ENCODE measurements at places on chromosomes 16 and 17. TPM values are rescaled to one million over a fixed set of nuclear protein-coding genes. Genes with fewer than 3 reads are reported as not detected.

PEMT gene
- 9.9 TPM for total RNA-seq

TERB1 gene
- total RNA-seq: 0.40 TPM

ADGRG3 gene
- 0.47 TPM for total RNA-seq

DNA sequence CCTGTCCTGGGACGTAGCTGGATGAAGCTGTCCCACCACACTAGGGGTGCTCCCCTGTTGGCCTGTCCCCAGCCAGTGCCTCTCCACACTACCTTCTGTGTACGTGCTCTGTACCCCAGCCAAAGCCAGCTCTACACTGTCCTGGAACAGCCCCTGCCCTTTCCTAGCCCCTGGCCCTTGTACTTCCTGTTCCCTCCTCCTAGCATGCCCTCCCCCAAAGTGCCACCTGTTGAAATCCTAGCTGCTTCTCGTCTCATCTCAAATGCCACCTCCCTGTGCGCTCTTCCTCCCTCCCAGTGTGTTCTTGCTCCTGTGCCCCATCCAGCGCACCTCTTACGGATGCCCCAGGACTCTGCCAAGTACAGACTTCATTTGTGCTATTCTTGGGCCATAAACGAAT lies 33.5 kb downstream of the IRX3 start:
- no peak for DNase-seq
- H3K4me1 ChIP-seq: no peaks in the 10 kb centered on the region
- H3K27ac ChIP-seq: no peak overlapping the region
- H3K4me3 ChIP-seq: no peak overlapping the region
- H3K36me3 ChIP-seq: no peaks in the 10 kb centered on the region

DNA sequence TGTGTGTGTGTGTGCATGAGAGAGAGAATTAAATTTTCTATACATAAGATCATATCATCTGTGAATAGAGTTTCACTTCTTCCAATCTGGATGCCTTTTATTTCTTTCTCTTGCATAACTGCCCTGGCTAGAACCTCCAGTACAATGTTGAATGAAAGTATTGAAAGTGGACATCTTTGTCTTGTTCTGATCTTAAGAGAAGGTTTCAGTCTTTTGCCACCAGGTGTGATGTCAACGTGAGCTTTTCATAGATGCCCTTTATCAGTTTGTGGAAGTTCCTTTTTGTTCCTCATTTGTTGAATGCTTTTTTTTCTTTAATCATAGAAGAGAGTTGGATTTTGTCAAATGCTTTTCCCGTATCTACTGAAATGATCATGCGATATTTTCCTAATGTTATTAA lies 63.3 kb downstream of the RNF213 start:
- H3K27me3 ChIP-seq: no peaks in the 10 kb centered on the region
- H3K27ac ChIP-seq: no peak overlapping the region
- H3K36me3 ChIP-seq: no peaks in the 10 kb centered on the region
- no peak overlapping the region for H3K4me3 ChIP-seq
- H3K4me1 ChIP-seq: no peaks in the 10 kb centered on the region

- no peaks in the 10 kb centered on the region for H3K4me1 ChIP-seq
- peak; percentile 40 for DNase-seq
- H3K27me3 ChIP-seq: no peaks in the 10 kb centered on the region
- peak overlapping the region; percentile 76 for H3K4me3 ChIP-seq
These were observed 348 bp upstream of the FTSJ3 start for GRCh38 chr17:63827801-63828221.

- no peak for DNase-seq
- H3K27me3 ChIP-seq: no peaks in the 10 kb centered on the region
- no peak overlapping the region for H3K27ac ChIP-seq
- H3K4me3 ChIP-seq: no peak overlapping the region
- H3K36me3 ChIP-seq: no peaks in the 10 kb centered on the region
These were observed 20.9 kb downstream of the RPTOR start for GRCh38 chr17:80565343-80566053.

GRCh38 chr17:67401598-67402504 lies 24.8 kb downstream of the PITPNC1 start:
- H3K4me3 ChIP-seq: no peak overlapping the region
- no peak for DNase-seq
- no peaks in the 10 kb centered on the region for H3K27me3 ChIP-seq
- no peaks in the 10 kb centered on the region for H3K36me3 ChIP-seq
- H3K4me1 ChIP-seq: no peaks in the 10 kb centered on the region
- H3K27ac ChIP-seq: peak overlapping the region; percentile 31

- no peaks in the 10 kb centered on the region for H3K4me1 ChIP-seq
- no peak overlapping the region for H3K4me3 ChIP-seq
- H3K27ac ChIP-seq: no peak overlapping the region
- H3K27me3 ChIP-seq: no peaks in the 10 kb centered on the region
- no peak for DNase-seq
These were observed 151.1 kb downstream of the AHSP start for GRCh38 chr16:31678649-31679325.

DNA sequence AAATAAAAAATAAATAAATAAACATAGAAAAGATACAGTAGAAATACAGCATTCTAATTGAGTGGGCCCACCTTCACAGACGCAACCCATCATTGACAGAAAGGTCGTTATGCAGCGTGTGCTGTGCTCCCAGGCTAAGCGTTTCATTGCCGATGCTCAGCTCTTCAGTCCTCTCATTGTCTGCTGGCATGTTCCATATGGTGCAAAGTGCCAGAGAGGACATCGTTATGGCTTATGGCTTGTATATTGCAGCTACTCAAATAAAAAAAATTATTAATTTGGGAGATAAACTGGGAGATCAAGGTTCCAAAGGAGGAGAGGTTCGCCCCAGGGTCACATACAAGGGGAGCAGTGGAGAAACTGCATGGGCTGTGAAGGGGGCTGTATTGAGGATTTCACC lies 11.3 kb upstream of the UBALD2 start:
- no peak overlapping the region for H3K4me3 ChIP-seq
- DNase-seq: no peak
- H3K4me1 ChIP-seq: peaks cover 14% of the 10 kb centered on the region
- no peak overlapping the region for H3K27ac ChIP-seq
- H3K27me3 ChIP-seq: no peaks in the 10 kb centered on the region

SMIM36 gene
- not detected for total RNA-seq

SPIRE2 gene
- total RNA-seq: 147 TPM

ZFPM1 gene
- 7.9 TPM for total RNA-seq

HBM gene
- total RNA-seq: not detected

NPIPA2 gene
- not detected for total RNA-seq

DNA sequence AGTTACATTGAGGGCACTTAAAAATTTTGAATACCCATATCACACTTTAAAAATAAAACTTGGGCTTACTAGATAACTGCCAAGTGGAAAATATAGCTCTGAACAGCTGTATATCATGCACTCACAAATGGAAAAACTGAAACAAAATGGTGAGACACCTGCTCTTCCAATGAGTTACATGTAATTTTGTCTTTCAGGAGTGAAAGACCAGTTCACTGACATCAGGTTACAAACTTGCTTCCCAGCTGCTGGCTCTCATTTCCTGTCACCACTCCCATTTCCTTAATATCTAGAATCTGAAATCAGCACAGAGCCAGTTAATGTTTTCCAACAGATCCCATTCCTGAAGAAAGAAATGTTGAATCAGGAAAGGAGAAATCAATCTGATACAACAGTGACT lies 10.8 kb downstream of the CSNK2A2 start:
- H3K4me1 ChIP-seq: no peaks in the 10 kb centered on the region
- no peak overlapping the region for H3K27ac ChIP-seq
- no peak overlapping the region for H3K4me3 ChIP-seq
- no peak for DNase-seq

GRCh38 chr16:528111-529011 lies 849 bp downstream of the CAPN15 start:
- H3K4me3 ChIP-seq: peak overlapping the region; percentile 74
- H3K27me3 ChIP-seq: no peaks in the 10 kb centered on the region
- H3K27ac ChIP-seq: peak overlapping the region; percentile 78
- peaks cover 24% of the 10 kb centered on the region for H3K4me1 ChIP-seq

KRT33A gene
- not detected for total RNA-seq

CACNA1H gene
- 13.5 TPM for total RNA-seq

DNA sequence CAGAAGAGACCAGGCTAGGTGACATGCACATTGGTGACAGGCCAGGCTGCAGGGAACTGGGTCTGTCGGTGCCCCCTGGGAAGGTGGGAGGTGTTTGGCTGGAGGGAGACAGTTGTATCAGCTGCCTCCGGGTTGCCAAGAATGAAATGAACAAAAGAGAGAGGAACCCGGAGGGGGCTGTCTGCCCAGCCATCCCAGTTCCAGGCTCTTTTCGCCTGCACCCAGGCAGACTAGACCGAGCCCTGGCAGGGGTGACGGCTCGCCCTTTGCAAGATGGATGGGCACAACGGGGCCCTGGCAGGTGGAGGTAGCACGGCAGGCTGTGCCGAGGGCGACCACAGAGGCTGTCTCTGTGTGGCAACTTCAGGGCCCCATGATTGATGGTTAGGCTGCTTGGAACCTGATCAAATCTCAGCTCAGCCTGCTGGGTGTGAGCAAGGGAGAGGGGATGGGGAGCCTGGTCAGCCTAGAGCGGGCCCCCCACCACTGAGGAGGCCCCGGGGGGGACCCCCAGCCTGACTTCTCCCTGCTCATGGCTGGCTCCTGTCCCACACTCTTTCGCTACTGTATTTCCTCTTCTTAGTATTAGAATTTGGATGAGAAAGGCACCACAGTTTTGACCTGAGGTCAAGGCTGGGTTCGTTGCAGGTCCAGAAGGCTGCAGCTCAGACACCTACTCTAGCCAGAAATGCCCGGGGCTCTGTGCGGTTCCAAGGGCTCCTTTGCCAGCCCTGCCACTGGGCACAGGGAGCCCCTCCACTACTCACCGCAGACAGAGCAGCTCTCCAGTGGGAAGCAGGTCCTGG lies 118.9 kb upstream of the CHMP6 start:
- DNase-seq: no peak
- peaks cover 2% of the 10 kb centered on the region for H3K4me1 ChIP-seq
- no peaks in the 10 kb centered on the region for H3K36me3 ChIP-seq
- H3K27me3 ChIP-seq: no peaks in the 10 kb centered on the region
- H3K4me3 ChIP-seq: no peak overlapping the region
- no peak overlapping the region for H3K27ac ChIP-seq

ZACN gene
- total RNA-seq: not detected

DNA sequence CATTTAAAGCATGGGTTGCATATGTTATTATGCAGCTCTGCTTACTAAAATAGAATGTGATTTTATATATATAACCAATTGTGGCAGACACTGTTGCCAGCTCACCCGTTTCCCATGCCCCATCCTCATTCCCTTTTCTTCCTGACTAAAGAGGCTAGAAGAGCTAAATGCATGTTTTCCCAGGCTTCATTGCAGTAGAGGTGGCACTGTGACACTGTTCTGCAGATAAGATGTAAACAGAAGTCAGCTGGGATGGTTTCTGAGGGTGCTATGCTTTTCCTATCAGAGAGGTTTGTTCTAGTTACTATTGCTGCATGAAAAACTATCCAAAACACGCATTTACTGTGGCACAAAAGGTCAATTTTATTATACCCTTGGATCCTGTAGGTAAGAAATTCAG lies 5.7 kb upstream of the TOB1 start:
- DNase-seq: no peak
- no peak overlapping the region for H3K4me3 ChIP-seq
- no peaks in the 10 kb centered on the region for H3K36me3 ChIP-seq
- no peaks in the 10 kb centered on the region for H3K27me3 ChIP-seq
- H3K4me1 ChIP-seq: peaks cover 20% of the 10 kb centered on the region

ST6GALNAC2 gene
- total RNA-seq: 0.94 TPM

NOG gene
- total RNA-seq: 0.40 TPM

DNA sequence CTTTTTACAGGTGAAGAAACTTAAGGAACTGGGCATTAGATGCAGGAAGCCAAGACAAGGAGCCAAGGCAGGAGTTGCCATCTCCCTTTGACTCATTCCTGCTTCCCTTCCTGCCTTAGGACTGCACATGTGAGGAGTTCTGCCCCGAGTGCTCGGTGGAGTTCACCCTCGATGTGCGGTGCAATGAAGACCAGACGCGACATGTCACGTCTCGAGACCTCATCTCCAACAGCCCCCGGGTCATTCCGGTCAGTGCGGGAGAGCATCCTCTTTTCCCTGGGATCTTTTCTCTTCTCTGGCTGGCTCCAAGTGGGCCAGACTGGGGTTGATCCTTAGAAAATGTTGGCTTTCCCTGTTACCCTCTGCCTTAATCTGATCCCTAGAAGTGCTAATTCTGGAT lies 6.6 kb downstream of the POLR2C start:
- H3K4me1 ChIP-seq: peaks cover 3% of the 10 kb centered on the region
- no peak overlapping the region for H3K4me3 ChIP-seq

GRCh38 chr16:84196727-84197394 lies 5.9 kb downstream of the ADAD2 start:
- no peak overlapping the region for H3K27ac ChIP-seq
- no peaks in the 10 kb centered on the region for H3K27me3 ChIP-seq
- no peak for DNase-seq
- H3K36me3 ChIP-seq: no peaks in the 10 kb centered on the region

GRCh38 chr17:17463821-17464220 lies 13.0 kb upstream of the MED9 start:
- no peak for DNase-seq
- no peaks in the 10 kb centered on the region for H3K36me3 ChIP-seq
- H3K4me3 ChIP-seq: no peak overlapping the region
- no peaks in the 10 kb centered on the region for H3K4me1 ChIP-seq
- no peak overlapping the region for H3K27ac ChIP-seq

GRCh38 chr16:81518439-81518757 lies 73.8 kb downstream of the CMIP start:
- H3K4me3 ChIP-seq: no peak overlapping the region
- DNase-seq: no peak
- H3K36me3 ChIP-seq: no peaks in the 10 kb centered on the region
- peak overlapping the region; percentile 1 for H3K27ac ChIP-seq
- H3K4me1 ChIP-seq: peaks cover 30% of the 10 kb centered on the region
- no peaks in the 10 kb centered on the region for H3K27me3 ChIP-seq

TMEM98 gene
- 254 TPM for total RNA-seq

CEP295NL gene
- total RNA-seq: 1.1 TPM

ASGR2 gene
- total RNA-seq: not detected

GRCh38 chr16:76959166-76959565 lies 231.8 kb upstream of the MON1B start:
- no peak overlapping the region for H3K4me3 ChIP-seq
- H3K4me1 ChIP-seq: no peaks in the 10 kb centered on the region
- H3K27me3 ChIP-seq: no peaks in the 10 kb centered on the region
- no peak overlapping the region for H3K27ac ChIP-seq
- DNase-seq: no peak

OTOA gene
- total RNA-seq: not detected

GRCh38 chr17:76956846-76957540 lies 88.8 kb downstream of the MGAT5B start:
- no peak for DNase-seq
- no peak overlapping the region for H3K4me3 ChIP-seq
- no peaks in the 10 kb centered on the region for H3K36me3 ChIP-seq
- no peaks in the 10 kb centered on the region for H3K27me3 ChIP-seq

NDUFB10 gene
- 55.3 TPM for total RNA-seq

DNA sequence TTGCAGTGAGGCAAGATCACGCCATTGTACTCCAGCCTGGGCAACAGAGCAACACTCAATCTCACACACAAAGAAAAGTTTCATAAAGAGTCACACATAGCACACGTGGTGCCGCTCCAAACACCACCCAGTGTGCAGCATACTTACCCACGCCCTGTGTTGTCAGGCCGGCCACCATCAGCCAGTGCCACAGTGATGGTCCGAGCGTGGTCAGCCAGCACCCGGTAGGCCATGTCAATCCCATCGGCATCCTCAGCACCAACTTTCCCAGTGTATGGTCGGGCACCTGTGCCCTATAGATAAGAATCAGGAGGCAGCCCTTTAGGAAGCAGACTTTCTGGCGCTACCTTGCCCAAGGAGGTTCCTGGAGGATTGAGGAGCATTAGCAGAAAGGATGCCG lies 17.7 kb upstream of the EXOSC6 start:
- no peak for DNase-seq
- H3K36me3 ChIP-seq: no peaks in the 10 kb centered on the region
- H3K27me3 ChIP-seq: no peaks in the 10 kb centered on the region
